T-helper 22 cell (primary cell): ENCODE measurements at places on chromosomes 2 and 18.

GRCh38 chr2:26273501-26273900, 28.8 kb downstream of the HADHB start:
- no peak for DNase-seq

- DNase-seq: no peak
Measured at GRCh38 chr18:76821356-76821874, 942 bp upstream of the ZNF236 start.

- DNase-seq: no peak
Measured at GRCh38 chr2:1584691-1585485, 159.4 kb downstream of the PXDN start.

DNA sequence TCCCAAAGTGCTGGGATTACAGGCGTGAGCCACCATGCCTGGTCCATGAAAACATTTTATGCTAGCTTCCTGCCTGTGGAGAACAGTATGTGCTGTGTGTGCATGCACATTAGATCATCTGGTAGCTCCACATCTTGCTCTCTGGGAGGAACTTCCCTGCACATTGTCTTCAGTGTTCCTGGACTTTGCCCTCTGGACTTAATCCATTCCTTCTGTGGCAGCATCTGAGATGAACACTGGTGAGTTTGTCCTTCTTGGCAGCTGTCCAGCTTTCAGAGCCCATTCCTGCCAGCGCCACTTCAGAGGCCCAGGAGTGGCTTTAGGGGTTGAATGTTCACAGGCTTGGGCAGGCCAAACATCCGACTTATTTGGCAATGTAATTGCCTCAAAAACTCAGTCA, 65.2 kb downstream of the POU3F3 start:
- no peak for DNase-seq

- DNase-seq: no peak
Measured at GRCh38 chr2:43265001-43265400, 38.6 kb upstream of the ZFP36L2 start.

DNA sequence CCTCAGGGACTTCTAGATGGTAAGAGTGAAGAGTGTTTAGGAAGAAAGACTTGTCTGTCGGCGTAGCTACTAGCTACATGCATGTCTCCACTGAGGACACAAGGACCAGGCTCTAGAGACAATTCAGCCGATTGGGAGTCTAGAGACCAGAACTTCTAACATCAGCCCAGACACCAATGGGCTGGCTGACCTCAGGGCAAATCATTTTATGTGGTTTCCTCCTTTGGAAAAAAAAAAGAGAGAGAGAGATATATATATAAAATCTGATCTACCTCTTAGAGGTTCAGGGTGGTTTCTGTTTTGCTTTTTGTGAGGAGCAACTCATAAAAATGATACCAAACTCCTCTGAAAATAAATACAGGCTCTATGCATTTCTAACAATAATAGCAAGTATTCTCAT, 212.8 kb downstream of the BCL2 start:
- no peak for DNase-seq

GRCh38 chr2:145066856-145067548, 547.1 kb upstream of the ZEB2 start:
- DNase-seq: no peak

- no peak for DNase-seq
Measured at GRCh38 chr2:98310010-98310409, 36.2 kb upstream of the CNGA3 start.

GRCh38 chr18:37254236-37254754, 311.3 kb downstream of the CELF4 start:
- no peak for DNase-seq

- DNase-seq: no peak
Measured at GRCh38 chr18:11969904-11970835, 11.1 kb upstream of the IMPA2 start.

DNA sequence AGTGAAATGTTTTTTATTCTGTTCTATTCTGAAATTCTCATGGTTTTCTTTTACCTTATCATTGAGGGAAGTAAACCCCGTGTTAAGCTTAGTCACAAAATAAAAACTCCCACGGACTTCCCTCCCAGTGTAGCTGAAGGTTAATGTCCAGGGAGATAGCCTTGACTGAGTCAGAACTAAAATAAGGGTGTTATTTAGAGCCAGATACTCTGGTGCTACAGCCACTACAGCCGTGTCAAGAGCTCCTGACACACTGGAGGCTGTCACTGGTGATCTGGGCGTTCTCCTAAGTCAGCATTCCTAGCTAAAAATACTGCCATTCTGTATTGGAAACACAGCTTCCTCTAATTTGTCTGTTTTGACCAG, 82.0 kb upstream of the RANBP2 start:
- no peak for DNase-seq

DNA sequence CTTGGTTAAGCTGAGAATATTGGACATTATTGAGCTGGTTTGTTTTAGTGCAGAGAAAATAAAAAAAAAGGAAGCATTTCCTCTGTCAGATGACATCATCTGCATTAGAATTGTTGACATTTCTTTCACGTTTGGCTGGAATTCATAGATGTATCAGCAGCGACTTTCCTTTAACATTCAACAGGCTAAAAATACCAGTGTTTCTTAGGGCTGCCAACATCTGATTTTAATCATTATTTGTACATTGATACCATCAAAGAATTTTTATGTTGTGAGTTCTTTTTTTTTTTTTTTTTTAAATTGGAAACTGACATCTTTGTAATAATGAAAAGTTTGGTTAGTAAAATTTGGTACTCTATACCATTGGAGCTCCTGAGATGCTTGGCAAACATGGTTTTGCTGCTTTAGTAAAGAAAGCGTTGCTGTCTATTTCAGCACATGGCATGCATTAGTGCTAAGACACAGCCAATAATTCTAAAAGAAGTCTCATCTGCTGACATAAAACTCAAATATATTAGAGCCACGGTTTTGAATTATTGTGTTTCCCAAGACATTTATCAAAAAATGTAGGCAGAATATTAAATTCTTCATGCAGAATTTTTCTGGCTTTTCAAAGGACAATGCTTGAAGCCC, 33.6 kb downstream of the GTF2A1L start:
- DNase-seq: no peak

GRCh38 chr18:48490641-48491293, 48.1 kb upstream of the CTIF start:
- DNase-seq: no peak

DNA sequence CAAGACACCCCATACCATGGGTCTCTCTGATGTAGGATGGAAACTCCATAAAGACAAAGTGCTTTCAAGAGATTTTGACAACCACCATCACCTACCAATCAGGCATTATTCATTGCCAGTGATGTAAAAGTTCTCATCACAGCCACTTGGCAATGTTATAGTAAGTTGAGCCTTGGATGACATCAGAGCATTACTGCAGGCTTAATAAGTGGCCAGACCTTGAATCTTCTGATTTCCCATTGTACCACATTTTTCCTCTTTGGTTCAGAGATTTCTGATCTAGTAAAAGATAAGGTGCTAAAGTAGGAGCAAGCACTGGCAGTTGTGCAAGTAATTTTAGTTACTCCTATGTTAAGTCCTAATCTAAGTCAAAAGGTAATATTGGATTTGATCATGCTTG, 36.5 kb downstream of the OSR1 start:
- no peak for DNase-seq

GRCh38 chr2:176561706-176562105, 292.5 kb downstream of the MTX2 start:
- no peak for DNase-seq

DNA sequence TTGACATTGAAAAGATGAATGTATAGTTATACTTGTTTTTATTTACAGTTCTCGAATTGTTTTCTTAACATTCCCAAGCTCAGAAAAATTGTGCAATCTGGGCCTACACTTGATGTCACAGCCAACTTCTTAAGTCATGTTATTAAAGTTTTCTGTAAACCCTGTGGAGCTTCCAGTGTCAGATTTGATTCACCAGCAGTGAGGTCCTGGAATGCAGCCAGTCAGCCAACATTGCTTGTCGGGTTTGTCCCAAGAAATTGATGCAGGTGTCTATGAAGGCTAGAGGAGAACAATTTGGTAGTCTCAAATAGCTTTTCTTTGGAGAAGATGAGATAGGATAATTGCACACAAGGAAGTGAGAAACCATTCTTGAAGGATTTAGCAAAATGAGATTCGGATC, 732.2 kb downstream of the DPP10 start:
- DNase-seq: no peak

DNA sequence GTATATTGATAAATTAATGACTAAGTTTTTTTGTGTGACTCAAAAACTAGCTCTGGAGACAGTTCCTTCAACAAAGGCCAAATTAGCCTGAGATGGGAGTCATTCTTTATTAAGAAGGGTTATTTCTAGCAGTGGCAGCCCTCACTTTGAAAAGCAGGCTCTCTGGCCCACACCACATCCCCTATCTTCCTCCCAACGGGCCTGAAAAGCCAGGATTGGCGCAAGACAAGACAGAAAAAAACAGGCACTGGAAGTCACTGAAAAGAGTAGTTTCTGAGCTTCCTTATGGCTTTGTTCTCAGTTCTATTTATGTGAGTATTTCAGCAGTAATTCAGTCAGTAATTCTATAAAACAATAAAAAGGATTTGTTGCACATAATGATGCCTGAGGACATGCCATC, 149.0 kb downstream of the LAMA3 start:
- DNase-seq: no peak

DNA sequence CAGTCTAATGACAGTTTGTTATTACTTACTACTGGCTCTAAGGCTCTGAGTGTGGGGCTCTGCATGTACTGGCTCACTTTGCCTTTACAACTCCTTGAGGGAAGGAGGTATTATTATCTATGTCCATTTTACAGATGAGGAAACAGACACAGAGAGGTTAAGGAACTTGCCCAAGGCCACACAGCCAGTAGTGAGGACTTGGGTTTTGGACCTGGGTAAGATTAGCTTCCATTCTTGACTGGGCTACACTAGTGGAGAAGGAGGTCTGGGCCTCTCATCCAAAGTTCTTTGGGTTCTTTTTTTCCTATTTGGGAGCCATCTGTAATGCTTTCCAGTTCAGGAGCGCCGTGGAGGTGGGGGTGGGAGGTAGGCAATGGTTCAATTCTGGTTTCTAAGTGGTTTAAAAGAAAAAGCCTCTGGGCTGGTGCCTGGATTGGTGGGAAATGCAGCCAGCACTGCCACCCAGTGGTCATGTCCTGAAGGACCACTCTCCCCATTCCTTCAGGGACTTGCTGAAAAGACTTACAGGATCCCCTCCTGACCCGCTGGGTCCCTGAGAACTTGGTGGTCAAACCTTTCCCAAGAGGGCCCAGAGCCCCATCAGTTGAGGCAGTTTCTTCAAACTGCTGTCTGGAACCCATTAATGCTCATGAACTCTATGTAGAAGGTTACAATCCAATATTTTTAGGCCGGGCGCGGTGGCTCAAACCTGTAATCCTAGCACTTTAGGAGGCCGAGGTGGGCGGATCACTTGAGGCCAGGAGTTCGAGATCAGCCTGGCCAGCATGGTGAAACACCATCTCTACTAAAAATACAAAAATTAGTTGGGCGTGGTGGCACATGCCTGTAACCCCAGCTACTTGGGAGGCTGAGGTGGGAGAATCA, 38.6 kb upstream of the NOTO start:
- peak; percentile 17 for DNase-seq

DNA sequence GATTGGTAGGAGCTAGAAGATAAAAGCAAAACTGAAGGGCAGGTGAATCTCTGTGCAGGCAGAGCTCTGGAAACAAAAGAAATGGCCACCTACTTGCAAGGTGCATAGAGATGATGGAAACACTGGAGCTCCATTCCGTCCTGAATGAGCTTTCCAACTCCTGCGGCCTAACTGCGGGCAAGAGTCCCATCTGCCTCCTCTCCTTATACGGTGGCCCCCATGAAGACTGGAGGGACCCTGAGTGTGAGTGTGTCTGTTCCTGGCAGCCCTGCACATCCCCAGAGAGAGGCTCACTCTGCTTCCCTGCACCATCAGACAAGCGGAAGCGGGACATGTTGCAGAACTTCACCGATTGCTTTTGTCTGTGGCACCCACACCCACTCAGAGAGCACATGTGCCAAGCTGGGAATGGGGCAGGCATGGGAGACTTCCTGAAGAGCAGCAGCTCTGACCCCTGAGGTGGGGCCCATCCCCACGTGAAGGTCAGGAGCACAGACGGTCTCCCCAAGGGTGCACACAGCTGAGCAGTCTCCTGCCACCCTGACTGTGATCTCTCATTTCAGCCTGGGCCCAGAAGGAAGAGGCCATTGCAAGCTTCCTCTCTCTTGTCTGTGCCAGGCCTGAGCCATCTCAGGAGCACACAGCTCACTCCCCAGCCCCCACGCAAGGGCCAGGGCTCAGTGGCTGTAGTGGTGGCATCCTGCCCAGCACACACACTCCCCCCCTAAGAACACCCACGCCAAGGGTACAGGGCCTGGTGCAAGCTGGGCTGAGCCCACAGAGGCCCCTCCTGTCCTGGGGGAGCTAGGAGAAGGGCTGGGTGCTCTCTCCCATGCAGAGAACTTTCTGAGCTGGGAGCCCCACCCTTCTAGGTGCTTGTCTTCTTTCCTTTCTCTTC, 75.3 kb downstream of the STPG4 start:
- no peak for DNase-seq

DNA sequence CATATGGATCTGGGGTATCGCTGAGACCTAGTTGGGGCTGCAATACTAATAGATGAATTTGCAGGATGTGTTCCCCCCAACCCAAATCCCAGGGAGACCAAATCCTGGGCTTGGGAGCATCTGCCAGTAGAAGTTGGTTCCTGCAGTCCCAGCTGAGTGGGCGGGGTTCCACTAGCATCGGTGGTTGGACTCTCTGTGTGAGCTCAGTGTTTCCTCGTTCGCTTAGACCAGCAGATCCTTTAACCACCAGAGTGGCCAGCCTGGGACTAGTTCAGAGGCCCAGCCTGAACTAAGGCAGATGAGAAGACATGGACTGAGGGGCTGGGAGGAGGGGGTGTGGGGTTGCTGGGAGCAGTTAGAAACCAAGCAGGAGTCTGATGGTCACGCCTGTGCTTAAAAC, 40.7 kb downstream of the PCARE start:
- DNase-seq: no peak

DNA sequence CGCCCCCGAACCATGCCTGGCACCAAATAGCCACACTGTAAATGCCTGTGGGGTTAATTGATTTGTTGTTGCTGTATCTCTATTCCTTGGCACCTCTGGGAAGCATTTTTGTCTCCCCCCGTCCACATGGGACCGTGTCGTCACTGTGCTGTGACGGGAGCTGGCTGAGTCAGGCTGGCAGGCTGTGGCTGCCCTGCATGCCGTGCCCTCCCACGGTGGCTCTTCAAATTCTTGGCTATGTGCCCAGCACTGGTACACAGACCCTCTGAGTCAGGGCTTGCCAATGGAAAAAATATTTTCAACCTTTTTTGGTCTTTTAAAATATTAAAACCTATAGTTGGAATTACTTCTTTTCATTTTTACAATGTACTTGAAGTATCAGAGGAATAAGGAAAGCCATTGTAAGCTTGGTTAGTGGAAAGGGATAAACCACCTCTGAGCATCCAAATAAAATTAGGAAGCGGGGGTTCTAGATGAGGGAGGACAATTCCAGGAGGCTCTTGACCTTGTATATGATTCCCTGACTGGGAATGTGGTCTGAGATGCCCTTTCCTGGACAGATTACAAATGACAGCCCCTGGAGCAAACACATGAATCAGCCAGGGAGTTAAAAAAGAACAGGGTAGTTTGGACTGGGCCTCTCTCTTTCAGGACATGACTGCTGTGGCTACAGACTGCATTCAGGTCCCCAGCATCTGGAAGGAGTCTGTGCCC, 59.4 kb downstream of the DGKD start:
- DNase-seq: peak; percentile 57

GRCh38 chr2:99840831-99841230, 301.6 kb downstream of the AFF3 start:
- no peak for DNase-seq
